NCI-H187 (cell line): ENCODE measurements at places on chromosomes 7 and 10.

GRCh38 chr10:96208271-96208670, 63.1 kb downstream of the BLNK start:
- DNase-seq: no peak

DNA sequence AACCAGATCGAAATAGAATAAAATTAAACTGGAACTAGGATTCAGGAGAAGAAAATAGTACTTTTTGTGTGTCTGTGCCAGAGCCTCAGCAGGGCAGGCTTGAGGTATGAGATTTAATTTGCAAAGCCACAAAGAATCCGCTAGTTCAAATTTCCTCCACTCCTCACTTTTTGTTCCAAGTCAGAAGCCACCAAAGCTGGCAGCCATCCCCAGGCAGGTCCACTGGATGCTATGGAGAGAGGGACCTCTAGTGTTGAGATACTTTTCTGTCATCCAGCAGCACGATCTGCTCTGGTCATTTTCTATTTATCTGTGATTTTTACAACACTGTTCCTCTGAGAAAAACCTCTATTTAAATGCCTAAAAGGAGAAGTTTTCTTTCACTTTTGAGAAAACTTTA, 147.9 kb upstream of the FRMD4A start:
- no peak for DNase-seq

DNA sequence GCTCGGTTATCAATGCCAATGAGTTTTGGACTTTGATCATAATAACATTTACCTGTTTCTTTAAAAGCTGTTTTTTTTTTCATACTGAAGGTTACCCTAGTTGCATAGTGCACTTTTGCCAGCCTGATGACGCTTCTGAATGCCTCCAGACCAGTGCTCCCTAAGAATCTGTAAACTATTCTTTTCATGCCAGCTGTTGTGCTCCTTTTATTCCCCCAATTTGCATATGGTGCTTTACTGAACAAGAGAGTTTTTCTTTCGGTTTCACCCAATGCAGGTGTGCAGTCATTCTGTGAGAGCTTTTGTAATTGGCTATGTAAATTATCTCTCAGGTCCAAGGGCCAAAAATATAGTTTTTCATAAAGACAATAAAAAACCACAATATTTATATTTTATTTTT, 48.1 kb upstream of the GLCCI1 start:
- DNase-seq: no peak

DNA sequence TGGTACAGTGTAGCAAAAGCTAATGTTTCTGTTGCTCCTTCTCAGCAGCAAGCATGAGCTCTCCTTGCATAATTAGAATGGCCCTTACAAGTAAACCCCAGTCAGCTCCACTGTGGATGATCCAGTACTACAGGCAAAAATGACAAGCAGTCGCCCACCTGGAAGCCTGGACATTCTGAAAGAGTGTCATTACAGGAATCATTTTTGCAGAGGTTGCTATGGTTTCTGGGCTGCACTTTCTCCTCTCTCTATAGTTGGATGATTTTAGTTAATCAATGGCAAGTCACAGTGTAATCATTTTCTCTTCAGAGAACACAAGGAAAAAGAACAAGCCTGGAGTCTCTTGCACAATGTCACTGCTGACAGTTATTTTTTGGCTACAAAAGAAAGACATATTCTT, 102.9 kb upstream of the MYO3A start:
- no peak for DNase-seq

- DNase-seq: no peak
Observed at GRCh38 chr7:81036057-81036456, 117.2 kb upstream of the SEMA3C start.

DNA sequence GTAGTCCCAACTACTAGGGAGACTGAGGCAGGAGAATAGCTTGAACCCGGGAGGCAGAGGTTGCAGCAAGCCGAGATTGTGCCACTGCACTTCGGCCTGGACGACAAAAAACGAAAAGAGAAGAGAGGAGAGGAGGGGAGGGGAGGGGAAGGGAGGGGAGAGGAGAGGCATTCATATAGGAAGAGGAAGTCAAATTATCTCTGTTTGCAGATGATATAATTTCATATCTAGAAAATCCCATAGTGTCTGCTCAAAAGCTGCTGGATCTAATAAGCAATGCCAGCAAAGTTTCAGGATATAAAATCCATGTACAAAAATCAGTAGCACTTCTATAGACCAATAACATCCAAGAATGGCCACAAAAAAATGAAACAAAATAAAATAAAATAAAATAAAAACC, 120.3 kb downstream of the LMBR1 start:
- DNase-seq: no peak

GRCh38 chr7:36219429-36219828, 66.4 kb downstream of the EEPD1 start:
- DNase-seq: no peak

- no peak for DNase-seq
Observed at GRCh38 chr7:3544202-3544601, 243.2 kb downstream of the SDK1 start.

GRCh38 chr7:131321656-131322055, 6.0 kb upstream of the MKLN1 start:
- DNase-seq: no peak

GRCh38 chr10:102813734-102814452, 23.3 kb downstream of the CYP17A1 start:
- no peak for DNase-seq
